ENCODE measurements at places on chromosomes 6 and 20. TPM values are rescaled to one million over a fixed set of nuclear protein-coding genes. Genes with fewer than 3 reads are reported as not detected.

- no peak for DNase-seq
These were observed at the start of gene LAMA4 for GRCh38 chr6:112253841-112254816. Gene LAMA4 (minus strand): TSS chr6:112254567. CDS start chr6:112254150, 417 bp downstream.

GRCh38 chr6:12198851-12199250 is 91.3 kb upstream of the EDN1 start:
- no peak for DNase-seq

- no peak for DNase-seq
These were observed 102.9 kb upstream of the PRL start for GRCh38 chr6:22399693-22400092.

Gene PROKR2
- total RNA-seq = not detected

Gene BPIFB2
- not detected for total RNA-seq
